ENCODE measurements at places on chromosomes 12 and 14. TPM values are rescaled to one million over a fixed set of nuclear protein-coding genes. Genes with fewer than 3 reads are reported as not detected.

DNA sequence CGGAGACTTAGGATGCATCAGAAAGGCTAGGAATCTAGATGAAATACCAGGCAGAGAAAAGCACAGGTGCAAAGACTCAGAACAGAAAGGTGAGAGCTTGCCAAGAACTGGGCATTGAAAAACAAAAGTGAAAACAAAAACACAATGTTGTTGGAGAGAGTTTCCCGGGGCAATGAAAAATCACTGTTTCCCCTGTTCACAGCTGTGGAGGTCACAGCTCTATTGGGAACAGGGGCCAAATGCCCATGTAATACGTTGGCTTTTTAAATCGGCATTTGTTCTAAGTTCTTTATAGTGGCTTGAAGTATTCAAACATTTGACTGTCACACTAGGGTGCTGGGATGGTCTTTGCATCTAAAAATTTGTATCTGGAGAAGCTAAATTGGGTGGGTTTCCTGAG lies 108.3 kb downstream of the SLC15A4 start:
- H3K4me3 ChIP-seq = no peak overlapping the region
- DNase-seq = no peak
- H3K27ac ChIP-seq = no peak overlapping the region

TMEM229B gene
- 22.5 TPM for total RNA-seq

ACSM4 gene
- total RNA-seq = not detected

DNA sequence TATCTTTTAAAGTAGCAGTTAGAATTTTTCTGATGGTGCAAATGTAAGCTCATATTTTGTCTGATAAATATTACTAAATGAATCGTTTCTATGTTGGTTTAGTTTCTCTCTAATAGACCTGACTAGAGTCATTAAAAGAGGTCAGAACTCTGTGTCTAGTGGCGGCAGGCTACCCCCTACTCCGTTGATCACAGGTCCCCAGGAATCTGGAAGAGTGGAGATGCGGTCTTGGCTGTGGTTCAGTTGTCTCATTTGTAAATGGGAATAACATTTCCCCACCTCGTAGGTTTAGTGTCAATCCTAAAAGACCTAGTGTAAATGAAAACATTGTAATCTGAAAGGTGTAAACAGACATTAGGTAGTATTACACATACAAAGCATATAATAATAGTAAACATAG lies 4.7 kb upstream of the FOXJ2 start:
- peak overlapping the region; percentile 92 for H3K4me3 ChIP-seq
- H3K4me1 ChIP-seq = peaks cover 16% of the 10 kb centered on the region
- H3K36me3 ChIP-seq = no peaks in the 10 kb centered on the region
- H3K27ac ChIP-seq = peak overlapping the region; percentile 100

CNTN1 gene
- not detected for total RNA-seq

- no peak overlapping the region for H3K4me3 ChIP-seq
- H3K4me1 ChIP-seq = peaks cover 82% of the 10 kb centered on the region
These were observed 8.0 kb downstream of the ETV6 start for GRCh38 chr12:11657511-11657910.

DDX11 gene
- 141 TPM for total RNA-seq

DNA sequence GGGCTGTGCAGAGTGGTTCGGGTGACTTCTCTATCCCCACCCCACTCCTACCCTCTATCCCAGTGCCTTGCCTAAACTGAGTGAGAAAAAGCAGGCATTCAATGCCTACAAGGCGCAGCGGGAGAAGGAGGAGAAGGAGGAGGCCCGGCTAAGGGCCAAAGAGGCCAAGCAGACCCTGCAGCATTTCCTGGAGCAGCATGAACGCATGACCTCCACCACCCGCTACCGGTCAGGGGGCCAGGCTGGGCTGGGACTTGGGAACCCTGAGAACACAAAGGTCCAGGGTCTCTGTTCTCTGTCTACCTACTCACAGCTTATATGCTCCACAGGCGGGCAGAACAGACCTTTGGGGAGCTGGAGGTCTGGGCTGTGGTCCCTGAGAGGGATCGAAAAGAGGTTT lies 11.7 kb downstream of the PRPF40B start:
- no peaks in the 10 kb centered on the region for H3K27me3 ChIP-seq
- no peak for DNase-seq
- peaks cover 37% of the 10 kb centered on the region for H3K4me1 ChIP-seq
- H3K4me3 ChIP-seq = no peak overlapping the region
- no peaks in the 10 kb centered on the region for H3K36me3 ChIP-seq

Measured in naive thymus-derived CD8-positive, alpha-beta T cell (primary cell).